NCI-H1092 treated with DMSO at 0.1 percent for 48 hours (cell line): ENCODE measurements at places on chromosomes 4 and X.

DNA sequence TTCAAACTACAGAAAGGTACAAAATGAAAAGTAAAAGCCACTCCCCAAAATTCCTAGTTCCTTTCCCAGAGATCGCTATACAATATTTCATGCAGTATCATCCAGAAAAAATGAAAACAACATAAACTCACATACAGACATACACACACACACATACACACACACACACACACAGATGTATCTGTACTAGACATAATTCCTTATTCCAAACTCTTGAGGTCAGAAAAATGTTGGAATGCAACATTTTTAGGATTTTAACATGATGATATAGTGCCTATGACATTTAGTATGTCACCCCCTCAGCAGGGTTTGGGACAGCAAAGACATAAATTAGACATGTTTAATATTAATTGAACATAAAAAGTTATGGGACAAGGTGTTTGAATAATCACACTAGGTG lies 73.4 kb upstream of the LHFPL1 start:
- no peak for DNase-seq

DNA sequence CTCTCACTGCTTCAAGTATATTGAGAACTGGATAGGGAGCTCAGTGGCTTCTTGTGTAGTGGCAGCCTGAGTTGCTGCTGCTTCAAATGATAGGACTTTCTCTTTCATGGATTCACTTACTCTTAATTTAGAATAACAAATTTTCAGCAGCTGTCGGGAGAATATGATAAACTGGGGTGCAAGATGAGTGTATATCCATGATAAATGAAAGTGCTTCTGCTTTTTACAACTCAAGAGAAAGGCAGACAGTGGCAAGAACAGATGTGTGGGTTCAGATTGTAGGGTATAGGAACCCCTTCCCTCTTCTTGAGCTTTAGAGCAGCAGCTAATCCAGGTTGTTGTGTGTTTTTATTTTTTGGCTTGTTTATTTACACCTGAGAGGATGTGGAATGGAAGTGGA lies 1.0 kb downstream of the SH3BGRL start:
- no peak for DNase-seq

DNA sequence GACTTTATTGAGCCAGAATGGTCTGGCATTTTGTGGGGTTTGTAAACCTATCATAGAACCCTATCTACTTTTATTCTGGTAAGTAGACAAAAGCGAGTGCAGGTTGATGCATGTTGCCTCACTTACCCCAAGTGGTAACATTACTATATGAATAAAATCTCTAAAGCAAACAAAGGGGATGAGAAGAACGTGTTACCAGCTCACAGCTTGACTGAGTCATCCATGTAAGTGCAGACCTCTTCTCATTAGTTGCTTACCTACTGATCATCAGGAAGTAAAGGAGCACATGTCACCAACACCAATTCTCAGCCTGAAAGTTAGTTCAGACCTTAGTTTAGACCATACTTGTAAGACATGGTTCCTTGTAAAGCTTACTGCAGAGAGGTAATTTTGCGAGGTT lies 1328.3 kb downstream of the C4orf33 start:
- no peak for DNase-seq

- no peak for DNase-seq
These were observed 183.4 kb upstream of the ATOH1 start for GRCh38 chr4:93645120-93645519.

- peak; percentile 8 for DNase-seq
These were observed 71.1 kb downstream of the MID1 start for GRCh38 chrX:10549280-10549679.

- no peak for DNase-seq
These were observed 38.0 kb upstream of the GATB start for GRCh38 chr4:151798678-151799416.

DNA sequence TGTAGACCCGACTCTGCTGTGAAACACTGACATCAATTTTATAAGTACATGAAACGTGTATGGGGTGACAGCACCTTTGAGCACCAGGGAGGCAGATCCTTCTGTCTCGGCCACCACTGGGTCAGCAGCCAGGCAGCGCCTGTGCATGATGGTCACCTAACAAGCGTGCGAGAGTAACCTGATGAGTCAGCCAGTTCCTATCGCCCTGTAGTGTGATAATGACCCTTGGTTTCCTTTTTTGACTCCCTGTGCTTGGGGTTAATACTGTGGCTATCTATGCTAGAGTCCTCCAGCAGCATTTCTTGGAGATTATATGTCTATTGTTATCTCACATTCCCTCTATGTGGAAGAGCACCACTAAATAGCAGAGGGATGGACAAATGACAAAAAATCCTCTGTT lies 101.6 kb downstream of the NPNT start:
- no peak for DNase-seq
